ENCODE measurements at places on chromosomes 6 and 20.
A peak's percentile ranks its signal among the peaks of the same experiment; 100 is the strongest.

- no peak for DNase-seq
These were observed 1007.9 kb upstream of the FLRT3 start for GRCh38 chr20:15345287-15345686.

DNA sequence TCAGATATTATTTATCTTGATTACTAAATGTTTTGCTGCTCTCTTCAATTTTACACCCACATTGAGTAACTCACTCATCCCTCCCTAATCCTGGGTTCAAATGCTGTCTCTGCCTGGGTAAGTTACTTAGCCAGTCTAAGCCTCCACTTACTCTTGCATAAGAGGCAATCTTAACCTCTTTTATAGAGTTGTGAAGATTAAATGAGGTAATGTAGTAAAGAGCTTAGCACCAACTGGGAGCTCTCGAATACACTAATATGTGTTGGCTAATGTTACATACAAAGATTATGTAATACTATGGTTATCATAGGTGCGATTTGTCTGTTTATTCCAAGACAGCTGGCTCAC, 134.4 kb upstream of the STMND1 start:
- no peak for DNase-seq

DNA sequence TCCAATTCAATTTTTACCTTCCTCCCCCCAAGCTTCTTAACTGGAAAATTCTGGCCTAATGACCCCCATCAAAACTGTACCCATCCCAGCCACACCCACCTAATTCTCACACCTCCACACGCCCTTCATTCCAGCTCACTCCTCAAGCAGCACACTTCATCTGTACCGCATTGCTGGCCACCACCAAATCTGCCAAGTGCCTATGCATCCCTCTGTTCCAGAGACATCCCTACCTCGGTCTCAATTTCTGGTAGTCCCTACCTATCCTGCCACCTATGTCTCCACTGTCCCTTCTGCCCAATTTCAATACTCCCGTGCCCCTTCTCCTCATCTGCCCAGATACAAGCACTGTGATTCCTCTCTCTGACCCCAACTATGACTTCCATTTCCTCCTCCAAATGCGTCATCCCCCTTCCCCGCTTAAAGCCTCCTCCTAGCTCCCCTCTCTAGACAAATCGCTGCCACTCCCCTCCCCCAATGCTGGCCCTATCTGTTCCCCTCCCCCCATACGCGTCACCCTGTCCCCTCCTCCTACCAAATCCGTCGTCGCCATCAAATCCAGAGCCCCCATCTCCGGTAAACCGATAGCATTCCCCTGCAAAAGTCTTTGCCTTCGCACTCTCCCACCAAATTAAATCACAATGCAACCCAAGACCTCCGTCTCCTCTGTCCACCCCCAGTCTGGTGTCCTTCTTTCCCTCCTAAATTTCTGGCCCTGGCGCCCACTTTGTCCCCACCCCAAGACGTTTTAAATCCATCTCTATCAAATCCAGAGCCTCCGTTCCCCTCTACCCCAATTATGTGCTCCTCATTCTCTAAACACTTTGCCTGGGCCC, 1.2 kb downstream of the MTCH1 start:
- peak; percentile 81 for DNase-seq

- peak; percentile 81 for DNase-seq
These were observed 85.1 kb downstream of the CLIC5 start for GRCh38 chr6:45930420-45931040.

DNA sequence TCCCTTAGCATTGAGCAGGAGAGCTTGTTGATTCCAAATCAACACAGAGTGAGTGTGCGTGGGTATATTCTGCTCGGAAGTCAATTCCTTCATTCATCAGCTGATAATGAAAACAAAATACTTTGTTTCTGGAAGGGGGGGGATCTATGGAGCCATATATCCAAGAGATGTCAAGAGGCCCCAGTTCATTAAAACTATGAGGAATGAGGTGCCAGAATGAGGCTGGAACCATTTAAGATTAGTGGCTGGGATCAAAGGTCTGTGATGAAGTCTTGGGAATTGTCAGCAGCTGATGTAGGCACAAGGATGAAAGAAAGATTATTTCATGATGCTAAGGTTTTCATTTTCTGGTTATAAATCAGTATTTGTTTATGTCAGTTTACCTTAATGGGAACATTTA, 30.5 kb upstream of the PLEKHG1 start:
- DNase-seq, result no peak

DNA sequence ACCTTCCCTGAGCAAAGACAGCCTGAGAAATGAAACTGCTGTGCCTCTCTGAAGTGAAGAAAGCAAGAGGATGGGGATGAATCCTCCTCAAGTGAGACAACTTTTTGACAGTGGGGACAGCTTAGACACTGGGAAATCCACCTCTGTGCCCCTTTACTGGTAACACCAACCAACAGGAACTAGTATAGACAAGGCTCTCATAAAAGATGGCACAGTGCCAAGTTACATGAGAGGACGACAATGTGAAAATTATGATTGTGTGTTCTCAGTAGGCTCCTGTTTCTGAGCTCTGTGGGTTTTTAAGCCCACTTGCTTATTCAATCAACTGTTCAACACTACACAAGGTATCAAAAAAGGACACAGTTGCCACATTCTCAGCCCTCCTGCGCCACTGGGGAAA, 41.6 kb upstream of the LYRM2 start:
- no peak for DNase-seq

GRCh38 chr6:73123632-73124329, 101.5 kb downstream of the KHDC1L start:
- DNase-seq, result no peak

GRCh38 chr6:28737750-28738395, 185.9 kb downstream of the TRIM27 start:
- no peak for DNase-seq

DNA sequence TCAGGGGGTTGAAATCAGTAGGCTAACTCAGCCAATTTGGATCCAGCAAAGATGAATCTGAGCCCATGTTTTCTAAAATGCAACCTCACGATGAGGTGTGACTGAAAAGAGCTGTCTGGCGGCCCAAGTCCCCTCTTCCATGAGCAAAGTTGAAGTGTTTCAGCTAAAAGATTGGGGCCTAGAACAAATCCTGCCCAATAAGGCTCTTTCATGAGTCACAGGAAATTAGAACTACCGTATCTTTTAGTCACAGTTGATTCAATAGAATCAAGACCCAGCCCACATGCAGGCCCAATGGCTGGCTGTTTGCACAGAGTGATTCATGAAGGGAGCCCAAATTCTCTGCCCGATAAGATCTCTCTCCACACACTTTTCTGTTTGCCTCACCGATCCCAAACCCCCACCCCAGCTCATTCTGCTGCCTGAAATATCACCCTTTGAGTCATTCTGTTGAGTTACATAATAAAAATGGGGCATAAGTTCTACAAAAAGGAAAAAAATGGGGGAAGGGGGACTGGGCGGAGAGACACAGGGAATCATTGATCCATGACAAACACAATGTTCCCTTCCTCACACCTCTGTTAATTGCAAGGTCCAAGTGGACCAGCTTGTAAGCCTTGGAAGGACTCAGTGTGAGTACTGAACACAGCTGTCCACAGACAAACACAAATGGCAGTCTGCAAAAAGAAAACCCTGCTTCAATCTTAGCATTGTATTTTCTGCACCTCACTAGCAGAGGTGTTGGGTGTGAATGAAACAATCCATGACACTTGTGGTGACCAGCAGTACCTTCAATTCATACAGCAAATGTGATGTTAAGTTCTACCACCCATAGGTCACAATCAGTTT, 13.8 kb downstream of the FOXQ1 start:
- DNase-seq, result no peak

- DNase-seq, result peak; percentile 63
These were observed 39.8 kb downstream of the HIVEP1 start for GRCh38 chr6:12051861-12052368.

DNA sequence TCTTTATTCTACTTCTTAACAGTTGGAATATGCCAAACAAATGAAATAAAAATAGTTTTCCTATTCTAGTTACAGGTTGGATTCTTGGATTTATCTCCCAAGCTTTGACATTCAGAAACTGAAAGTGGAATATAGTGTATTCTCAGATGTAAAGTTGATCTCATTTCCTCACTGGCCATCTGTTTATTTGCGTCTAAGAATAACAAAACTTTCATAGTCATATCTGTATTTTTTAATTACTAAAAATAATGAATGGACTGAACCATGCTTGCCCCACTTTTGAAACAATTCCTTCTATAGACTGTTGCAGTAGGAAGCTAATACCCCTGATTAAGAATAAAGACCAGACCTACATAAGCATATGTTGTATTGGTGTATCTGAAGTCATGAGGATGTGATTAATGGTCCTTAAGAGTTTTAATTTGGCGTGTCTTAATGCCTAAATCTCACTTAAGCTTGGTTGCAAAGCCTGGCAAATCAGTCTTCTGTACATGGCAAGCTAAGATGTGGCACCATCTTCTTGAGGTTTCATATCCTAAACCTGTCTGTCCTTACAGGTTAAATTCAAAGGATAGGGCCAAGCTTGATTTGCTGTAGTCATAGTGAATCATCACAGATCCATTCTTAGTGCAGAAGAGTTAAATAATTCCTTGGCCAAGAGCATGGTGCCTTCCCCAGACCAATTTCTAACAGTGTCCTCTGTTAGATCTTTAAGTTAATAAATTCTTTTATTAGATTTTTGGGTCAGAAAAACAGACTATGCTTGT, 58.9 kb downstream of the FOXO3 start:
- no peak for DNase-seq

DNA sequence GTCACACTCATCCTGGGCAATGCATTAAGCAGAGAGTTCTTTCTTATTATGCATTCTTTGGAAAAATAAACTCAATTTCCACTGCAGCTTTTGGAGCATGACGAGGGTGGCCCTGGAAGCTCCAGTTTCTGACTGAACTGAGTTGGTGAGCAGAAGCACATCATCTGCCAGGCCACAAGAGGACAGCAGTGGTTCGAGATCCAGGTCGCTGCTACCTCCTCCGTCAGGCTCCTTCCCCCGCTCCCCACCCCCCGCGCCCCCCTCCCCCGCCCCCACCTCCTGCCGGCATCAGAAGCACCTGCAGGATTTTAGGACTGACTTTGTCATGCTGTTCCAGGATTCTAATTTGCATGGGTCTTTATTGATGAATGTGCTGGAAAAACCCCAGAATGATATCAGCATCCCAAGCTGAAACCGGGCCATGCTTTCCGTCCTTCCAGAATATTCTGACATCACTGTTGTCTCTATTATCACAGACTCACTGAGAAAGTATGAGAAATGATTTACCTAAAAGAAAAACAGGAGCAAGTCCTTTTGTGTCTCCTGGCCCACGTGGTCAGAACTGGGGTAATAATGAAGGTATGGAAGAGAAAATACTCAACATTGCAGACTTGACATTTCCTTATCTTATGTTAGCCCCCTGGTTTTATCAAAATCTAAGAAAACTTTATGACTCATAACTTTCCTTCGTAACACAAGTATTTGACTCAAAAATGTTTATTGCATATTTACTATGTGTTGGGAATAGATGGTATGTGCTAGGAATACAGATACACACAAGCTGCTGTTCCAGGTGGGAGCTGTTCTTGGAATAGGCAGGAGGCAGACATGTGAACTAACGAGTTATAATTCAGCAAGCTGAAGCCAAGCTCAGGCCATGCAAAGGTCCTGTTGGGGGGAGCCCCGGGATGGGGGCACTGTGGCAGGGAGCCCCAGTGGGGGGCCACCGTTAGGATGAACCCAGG, 220.2 kb upstream of the EXOC2 start:
- DNase-seq, result no peak

DNA sequence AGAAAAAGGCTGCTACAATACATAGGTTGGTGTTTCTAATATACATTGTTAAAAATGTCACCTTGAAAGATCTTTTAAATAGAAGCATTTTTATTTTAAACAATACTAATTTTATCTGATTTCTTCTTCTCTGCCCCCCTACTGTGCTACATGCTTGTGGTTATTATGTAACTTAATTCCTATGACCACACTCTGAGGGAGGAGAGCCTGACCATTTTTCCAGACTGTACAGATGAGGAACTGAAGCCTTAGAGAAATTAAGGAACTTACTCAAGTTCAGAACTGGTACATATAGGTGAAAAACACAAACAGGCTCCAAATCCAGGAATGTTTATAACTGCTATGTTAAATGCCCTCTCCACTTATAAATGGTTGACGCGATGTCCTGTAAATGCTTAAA, 43.4 kb upstream of the ARHGAP18 start:
- DNase-seq, result no peak

Data from stimulated activated CD8-positive, alpha-beta memory T cell treated with anti-CD3 and anti-CD28 coated beads, Interleukin-4, amount 100 ng/mL, for 48 hours (primary cell).